ENCODE measurements at places on chromosomes 1 and 21.

GRCh38 chr1:13762642-13763041 is 62.7 kb downstream of the PRDM2 start:
- DNase-seq, result no peak

DNA sequence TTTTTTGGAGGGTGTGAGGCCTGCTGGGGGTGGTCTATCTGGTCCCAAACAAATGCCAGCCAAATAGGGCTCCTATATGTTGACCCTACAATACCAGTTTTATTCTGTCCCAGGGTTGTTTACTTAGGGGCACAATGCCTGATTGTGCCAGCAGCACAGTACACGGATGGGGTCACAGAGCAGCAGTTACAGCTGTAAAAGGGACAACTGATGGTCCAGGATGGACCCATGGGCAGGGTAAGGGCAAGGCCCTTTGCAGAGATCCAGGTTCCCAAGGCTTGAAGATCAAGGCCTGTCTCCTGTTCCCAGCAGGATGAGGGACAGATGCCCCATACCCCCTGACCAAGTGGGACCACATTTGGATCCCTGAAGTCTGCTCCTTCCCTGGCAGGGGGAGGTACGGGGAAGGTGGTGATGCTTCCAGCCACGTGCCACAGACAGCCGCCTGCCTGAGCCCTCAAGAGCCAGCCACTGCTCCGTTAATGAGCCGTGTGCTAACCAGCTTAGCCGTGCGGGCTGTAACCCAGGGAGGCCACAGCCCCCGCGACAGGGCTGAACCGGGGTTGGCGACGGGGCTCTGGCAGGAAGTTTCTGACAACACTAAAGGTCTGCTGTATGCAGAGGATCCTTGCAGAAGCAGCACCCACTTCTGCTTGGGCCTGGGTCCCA is 18.2 kb downstream of the SLC6A9 start:
- DNase-seq, result no peak

GRCh38 chr1:24216276-24217074 is 29.4 kb upstream of the IFNLR1 start:
- no peak for DNase-seq

DNA sequence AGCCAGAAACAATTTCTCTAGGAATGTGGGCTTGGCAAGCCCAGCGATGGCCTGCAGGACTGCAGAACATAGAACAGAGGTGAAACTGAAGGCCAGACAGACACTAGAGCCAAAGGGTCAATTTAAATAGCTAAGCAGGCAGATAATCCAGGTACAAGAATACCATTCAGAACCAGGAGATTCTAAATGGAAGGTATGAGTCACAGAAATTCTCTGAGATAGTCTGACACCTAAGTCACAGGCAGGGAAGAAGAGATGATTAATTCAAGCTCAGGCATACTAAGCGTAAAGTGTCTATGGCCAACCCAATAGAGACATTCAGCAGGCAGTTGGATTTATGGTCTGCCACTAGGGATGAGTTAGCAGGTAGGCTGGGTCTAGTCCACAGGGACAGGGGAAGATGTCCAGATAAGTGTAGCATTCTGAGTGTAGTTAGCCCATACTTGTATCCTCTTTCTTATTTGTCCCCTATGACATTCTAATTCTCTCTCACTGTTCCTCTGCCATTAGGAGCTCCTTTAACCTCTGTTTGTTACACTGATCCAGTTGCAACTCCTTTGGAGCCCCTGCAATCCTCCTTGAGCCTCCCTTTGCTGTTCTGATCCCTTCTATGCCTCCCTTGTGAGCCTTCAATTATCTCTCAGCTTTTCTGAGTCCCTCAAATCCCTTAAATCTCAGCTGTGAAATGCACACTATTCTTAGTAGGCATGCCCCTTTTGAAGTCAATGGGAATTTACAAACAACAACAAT is 383.8 kb downstream of the LMO4 start:
- no peak for DNase-seq

DNA sequence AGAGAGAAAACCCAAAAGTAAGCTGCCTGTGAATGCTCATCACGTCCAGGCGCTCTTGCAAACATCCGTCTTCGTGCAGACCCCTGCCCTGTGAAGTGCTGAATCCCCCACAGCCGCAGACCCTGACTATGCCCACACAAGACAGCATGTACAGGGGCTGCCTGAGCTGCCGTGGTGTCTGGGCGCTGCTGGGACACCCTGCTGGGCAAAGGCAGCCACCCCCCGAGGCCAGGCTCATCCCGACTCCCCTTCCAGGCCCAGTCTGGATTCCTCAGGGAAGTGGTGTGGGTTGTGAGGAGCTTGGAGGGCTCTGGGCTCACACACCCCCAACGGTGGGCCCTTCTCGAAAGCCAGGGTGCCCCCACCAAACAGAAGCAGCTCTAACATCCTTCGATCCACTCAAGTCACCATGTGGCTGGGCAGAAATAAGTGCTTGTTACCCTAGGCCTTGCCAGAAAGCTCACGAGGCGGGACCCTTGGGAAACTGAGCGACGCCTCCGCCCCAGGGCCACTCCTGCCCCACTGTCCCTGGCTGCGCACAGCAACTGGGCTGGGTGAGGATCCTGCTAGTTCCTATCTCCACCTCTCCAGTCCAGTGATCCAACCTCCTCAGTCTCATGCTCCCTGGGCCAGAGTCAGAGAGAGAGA is 4.8 kb upstream of the WNT9A start:
- no peak for DNase-seq

- peak; percentile 84 for DNase-seq
Measured at GRCh38 chr1:3668585-3669300, 16.4 kb downstream of the TP73 start.

DNA sequence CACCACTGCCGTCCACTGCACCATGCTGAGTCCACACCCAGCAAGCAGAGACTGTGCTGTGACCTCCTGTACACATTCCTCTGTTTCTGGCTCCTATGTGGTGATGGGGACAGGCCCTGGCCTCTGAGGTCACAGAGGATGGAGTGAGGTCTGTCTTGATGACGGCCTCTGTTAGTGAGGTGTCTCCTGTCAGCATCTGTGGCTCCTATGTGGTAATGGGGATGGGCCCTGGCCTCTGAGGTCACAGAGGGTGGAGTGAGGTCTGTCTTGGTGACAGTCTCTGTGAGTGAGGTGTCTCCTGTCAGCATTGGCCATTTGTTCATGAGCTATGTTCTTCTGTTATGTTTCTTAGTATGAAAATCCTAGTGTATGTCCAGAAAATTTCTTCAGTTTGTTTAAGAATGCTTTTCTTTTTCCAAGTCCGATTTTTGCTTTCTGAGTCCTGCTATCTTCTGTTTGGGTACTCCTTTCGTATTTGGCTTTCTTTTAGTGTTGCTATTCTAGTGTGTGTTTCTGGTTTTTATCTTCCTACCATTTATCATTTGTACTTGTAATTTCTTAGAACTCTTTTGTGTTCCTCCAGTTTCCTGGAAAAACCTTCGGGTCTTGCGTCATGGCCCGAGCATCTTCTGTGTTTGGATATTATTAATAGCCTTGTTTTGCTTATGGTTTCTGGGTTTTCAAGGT is 13.4 kb downstream of the SNAP47 start:
- DNase-seq, result no peak

GRCh38 chr21:41369105-41369919 is 7.5 kb downstream of the MX2 start:
- DNase-seq, result peak; percentile 59

DNA sequence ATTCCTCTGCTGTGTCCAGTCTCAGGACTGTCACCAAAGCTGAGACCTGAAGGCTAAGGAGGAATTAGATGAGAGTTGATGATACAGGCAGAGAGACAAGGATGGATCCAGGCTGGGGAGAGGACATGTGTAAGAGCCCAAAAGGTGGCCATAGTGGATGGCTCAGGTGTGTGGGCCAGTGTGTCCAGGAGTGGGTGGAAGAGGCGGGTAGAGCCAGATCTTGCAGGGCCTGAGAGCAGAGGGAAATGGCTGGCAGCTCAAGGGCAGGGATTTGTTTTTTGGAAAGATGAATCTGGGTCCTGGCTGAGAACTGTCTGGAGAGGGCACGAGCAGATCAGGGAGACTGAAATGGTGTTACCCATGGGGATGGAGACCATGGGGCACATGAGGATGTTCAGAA is 38.1 kb downstream of the AZIN2 start:
- no peak for DNase-seq

- DNase-seq, result peak; percentile 94
Measured at GRCh38 chr1:9069326-9070100, at the start of gene SLC2A5. TSS of gene SLC2A5 (minus strand) at chr1:9069635. CDS start at chr1:9069536, 99 bp downstream.

GRCh38 chr1:37332126-37332525 is 142.3 kb upstream of the ZC3H12A start:
- DNase-seq, result no peak

DNA sequence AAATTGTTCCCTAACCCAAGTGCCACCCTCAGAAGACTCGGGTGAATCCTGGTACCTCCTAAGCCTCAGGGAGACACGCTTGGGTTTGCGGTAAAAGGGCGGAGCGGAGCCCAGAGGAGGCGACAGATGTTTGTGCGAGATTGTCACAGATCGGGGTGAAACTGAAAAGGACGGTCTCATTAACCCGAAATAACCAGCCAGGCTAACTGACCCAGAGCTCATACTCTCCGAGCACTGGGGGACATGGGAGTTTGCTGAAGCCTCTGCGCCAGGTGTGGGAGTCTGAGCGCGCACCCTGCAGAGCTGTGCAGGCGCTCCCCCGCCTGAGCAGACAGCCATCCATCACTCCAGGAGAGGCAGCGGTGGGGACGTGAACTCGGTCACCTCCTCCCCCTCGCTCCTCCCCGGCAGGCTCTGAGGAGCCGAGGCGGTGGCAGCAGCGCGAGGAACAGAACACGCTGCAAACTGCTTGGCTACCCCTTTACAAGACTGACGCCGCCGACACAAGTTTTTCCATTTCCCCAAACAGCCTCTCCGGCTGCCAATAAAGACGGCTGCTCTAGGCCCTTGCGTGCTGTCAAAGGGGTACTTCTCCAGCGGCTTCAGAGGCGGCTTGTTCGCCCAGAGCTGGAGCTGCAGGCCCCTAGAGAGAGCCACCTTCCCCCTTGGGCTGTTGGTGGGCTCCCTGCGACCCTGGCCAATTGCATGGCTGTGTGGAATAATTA is 43.5 kb downstream of the RRAGC start:
- DNase-seq, result peak; percentile 21

GRCh38 chr1:158646465-158646864 is 40.0 kb downstream of the SPTA1 start:
- peak; percentile 83 for DNase-seq

DNA sequence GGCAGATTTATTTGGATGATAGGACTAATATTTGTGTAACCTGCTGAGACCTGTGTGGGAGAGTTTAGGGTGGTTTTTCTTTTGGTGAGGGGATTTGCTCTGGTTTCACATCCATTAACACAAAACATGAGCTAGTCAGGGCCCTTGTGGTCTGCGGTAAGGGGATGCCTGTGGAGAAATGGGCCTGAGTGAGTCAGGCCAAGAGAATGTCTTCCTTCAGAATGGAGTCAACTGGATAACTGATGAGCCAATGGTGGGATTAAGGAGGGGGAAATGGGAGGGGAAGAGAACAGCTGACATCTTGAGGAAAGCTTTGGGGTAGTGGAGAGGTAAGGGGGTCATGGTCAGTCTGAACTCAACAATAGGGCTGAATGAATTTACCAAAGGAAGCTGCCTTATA is 13.9 kb downstream of the WNT2B start:
- no peak for DNase-seq

All from suppressor macrophage treated with lipopolysaccharide for 1 hour (primary cell).